ENCODE measurements at places on chromosomes 3 and 15. TPM values are rescaled to one million over a fixed set of nuclear protein-coding genes. Genes with fewer than 3 reads are reported as not detected.

- no peak for ATAC-seq
Observed at GRCh38 chr3:100252001-100252400, 8.8 kb upstream of the TBC1D23 start.

Gene ANP32A
- total RNA-seq = 221 TPM

- ATAC-seq = no peak
Observed at GRCh38 chr15:44879066-44879465, 77.4 kb upstream of the TERB2 start.

DNA sequence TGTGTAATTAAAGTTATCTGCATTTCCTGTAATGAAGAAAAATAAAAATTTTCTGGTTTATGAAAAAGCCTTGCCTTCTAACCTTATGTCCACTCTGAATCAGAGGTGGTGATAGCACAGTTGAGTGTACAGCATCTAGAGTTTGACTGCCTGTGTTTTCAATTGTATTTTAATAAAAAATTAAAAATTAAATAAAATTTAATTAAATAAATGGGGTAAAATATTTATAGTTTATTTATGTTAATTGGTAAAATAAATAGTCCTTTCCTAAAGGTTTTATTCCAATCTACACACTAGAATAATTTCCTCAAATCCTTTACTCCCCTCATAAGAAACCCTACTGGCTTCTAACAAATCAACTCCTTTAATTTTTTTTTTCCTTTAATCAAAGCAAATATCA is 111.8 kb upstream of the MYO5C start:
- no peak for ATAC-seq

GRCh38 chr15:26771578-26772153 is 1.2 kb downstream of the GABRB3 start:
- no peak for ATAC-seq

Gene CLK3
- total RNA-seq = 117 TPM

- ATAC-seq = no peak
Observed at GRCh38 chr3:13112521-13113345, 39.5 kb upstream of the IQSEC1 start.

Measured in activated T-helper 17 cell treated with anti-CD3 and anti-CD28 coated beads, Interleukin-2, amount 50 U/mL, for 72 hours (primary cell).